ENCODE measurements at places on chromosomes 16 and 17.

DNA sequence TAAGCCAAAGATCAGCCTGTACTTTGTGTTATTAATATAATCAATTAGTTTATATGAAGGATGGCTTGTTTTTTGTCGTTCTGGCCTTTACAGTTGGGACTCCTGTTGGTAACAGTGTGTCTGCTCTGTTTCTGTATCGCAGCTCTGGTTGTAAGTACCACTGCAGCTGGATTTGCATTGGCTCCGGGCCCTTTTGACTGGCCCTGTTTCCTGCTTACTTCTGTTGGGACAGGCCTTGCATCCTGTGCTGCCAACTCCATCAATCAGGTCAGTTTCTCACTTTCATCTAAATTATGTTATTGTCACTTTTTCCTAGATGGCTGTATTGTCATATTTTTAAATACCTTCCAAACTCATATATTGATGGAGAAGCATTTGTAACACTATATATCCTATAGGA lies 32.7 kb downstream of the COX10 start:
- no peak for DNase-seq

DNA sequence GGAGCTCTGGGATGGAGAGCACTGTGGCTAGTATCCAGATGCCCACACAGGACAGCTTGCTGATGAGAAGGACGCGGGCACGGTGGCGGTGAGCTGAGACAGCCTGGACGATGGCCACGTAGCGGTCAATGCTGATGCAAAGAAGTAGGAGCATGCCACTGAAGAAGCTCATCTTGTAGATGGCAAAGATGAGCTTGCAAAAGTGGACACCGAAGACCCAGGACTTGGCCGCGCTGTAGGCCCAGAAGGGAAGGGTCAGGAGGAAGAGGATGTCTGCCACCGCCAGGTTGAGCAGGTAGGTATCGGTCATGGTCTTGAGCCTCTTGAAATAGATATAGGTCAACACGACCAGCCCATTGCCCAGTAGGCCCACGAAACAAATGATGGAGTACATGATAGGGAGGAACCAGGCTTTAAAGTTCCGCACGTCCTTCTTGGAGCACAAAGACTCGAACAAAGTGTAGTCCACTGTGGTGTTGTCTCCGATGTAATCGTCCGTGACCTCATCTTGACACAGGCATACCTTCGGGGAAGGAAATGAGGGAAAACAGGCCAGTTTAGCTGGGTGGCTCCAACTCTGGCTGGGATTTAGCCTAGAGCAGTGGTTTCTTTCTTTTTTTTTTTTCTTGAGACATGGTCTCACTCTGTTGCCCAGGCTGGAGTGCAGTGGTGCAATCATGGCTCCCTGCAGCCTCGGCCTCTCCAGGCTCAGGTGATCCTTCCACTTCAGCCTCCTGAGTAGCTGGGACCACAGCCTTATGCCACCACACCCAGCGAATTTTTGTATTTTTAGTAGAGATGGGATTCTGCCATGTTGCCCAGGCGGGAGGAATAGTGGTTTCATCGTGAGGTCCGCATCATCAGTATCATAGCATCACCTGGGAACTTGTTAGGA lies 9.7 kb downstream of the CCR7 start:
- no peak for DNase-seq

- DNase-seq = no peak
These were observed 8.8 kb upstream of the JPT1 start for GRCh38 chr17:75163074-75163473.

DNA sequence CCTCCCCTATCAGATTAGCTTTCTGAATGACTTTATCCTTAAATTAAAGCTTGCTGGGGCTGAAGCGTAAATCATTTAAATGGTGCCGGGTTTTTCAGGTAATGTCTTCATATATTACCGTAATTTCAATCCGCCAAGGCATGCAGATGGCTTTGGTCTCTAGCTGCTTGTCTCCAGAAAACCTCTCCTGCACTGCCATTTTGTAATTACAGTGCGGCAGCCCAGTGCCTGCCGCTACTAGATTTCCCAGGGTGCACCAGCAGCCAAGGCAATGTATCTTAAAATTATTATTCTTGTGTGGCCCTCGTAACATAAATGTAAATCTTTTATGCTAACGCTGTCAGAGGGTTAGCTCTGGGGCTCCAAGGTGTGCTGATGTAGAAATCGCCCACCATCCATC lies 208.5 kb downstream of the TMEM114 start:
- DNase-seq = no peak

DNA sequence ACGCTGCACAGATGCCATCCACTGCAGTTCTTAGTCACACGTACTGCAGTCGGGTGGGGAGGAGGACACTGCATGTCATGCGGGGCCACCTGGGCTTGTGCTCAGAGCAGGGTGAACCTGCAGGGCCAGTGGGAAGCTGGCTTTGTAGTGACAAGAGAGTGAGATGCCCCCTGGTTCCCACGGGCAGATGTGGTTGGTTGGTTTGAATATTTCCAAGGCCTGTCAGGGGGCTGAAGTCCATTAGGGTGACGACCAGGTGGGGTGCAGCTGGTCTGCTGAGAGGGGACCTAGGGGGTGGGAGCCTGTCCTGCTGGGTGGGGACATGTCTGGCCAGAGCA lies 14.3 kb downstream of the ZNF213 start:
- DNase-seq = no peak

DNA sequence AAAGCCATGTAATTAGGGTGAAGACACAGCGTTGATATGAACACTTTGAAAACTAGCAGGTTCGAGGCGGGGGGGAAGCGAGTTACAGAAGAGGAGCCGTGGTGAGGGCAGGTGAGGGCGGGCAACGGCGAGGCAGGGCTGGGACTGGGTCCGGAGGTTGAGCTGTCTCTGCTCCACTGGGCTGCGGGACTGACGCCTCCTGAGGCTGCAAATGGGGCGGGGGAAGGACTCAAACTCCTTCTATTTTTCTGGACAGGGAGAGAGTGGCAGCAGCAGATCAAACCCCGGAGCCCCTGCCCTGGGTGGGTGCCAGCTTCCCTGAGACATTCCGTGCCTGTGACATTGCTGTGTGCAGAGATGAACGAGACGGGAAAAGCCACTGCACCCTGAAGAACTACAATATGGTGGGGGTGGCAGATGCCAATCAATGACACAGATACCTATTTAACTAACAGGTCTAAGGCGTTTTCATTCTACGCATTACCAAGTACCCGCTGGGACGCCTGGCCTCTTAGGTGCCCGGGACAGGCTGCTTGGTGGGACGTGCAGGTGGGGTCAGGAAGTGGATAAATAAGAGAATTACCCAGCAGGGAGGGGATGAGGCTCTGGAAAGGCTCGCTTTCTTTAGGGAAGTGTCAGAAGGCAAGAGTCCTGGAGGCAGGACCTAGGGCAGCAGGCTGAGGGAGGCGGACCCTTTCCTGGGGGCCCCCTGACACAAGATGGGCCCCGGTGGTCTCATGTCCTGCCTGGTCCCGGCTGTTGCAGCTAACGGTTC lies 30.4 kb downstream of the RPH3AL start:
- no peak for DNase-seq

- DNase-seq = no peak
These were observed 12.3 kb downstream of the TLE7 start for GRCh38 chr16:71429581-71429980.

GRCh38 chr17:78739331-78739931 lies 42.6 kb downstream of the CYTH1 start:
- DNase-seq = no peak

DNA sequence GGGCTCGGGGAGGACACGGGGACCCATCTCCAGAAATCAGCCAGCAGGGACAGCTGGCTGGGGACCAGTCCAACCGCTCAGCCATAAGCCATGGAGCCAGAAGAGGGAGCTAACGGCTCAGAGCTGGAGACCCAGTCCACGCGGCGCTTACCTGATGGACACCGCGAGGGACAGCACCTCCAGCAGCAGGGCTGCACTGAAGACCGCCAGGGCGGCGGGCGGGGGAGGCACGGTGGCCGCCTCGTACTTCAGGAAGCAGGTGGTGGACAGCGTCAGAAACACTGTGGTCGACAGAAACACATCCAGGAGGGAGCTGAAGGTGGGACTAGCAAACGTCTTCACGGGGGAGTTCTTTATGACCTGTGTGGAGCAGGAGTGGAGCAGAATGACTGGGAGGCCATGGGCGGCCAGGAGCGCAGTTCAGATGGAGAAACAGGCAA lies 102.6 kb upstream of the CREBBP start:
- no peak for DNase-seq

GRCh38 chr17:79747508-79748294 lies 17.0 kb downstream of the ENPP7 start:
- no peak for DNase-seq

DNA sequence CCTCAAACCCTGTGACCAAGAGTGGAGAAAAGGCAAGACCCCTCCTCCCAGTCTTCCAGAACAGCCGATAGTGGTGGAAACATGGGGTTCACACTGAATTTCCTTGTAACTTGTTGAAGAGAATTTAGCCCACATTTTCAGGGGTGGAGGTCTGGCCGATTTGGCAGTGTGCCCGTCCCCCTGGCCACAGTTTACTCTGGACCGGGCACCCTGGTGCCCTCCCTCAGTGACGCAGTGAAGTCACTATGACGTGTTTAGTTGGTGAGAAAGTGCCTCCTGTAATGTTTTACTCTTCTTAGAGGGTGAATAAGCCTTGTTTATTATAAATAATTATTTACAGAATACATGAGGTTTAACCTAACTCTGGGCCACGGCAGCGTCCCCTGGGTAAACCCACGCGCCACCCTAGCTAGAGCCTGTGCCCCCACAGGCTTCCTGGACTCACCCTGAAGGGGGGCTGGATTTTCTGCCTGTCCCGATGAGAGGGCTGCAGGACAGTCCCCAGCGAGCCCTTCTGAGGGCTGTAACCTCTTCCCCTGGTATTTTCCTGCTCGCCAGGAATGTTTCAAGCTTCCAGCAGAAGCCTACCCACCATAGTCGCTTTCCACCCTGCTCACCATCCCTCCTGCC lies 316.9 kb downstream of the SEC14L1 start:
- no peak for DNase-seq

- no peak for DNase-seq
These were observed 59.5 kb upstream of the RBL2 start for GRCh38 chr16:53374800-53375199.

GRCh38 chr17:44389723-44390202 lies 314 bp upstream of the ITGA2B start:
- DNase-seq = no peak

- DNase-seq = no peak
These were observed at the start of gene MT1F for GRCh38 chr16:56657555-56658326. MT1F (plus strand) TSS chr16:56657959; CDS start chr16:56658059, 100 bp downstream.

DNA sequence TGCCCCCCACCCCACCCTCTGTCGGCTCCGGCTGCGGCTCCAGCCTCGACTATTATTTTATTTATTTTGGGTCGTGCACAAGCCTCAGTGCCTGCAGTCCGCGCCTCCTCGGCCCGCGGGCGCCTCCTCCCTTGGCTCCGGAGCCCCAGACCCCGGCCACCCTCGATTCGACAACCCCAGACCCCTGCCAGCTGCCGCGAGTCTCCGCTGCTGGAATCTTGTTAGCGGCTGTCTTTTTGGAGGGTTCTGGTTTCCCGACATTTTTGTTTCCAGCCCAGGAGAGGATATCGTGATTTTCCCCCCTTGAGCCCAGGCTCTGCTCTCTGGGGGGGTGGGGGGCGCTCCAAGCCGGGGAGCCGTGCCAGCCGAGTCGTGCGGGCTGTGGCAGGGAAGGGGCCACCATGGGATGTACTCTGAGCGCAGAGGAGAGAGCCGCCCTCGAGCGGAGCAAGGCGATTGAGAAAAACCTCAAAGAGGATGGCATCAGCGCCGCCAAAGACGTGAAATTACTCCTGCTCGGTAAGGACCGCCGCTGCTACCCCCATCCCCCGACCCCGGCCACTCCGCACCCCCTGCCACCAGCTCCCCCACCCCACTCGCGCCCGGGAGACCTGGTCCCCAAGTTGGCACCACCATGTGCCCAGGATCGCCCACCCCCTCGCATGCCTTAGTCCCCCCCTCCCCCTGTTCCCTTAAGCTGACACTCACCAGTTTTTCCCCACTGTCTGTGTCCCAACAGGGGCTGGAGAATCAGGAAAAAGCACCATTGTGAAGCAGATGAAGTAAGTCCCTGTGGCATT lies 746 bp downstream of the GNAO1 start:
- no peak for DNase-seq

DNA sequence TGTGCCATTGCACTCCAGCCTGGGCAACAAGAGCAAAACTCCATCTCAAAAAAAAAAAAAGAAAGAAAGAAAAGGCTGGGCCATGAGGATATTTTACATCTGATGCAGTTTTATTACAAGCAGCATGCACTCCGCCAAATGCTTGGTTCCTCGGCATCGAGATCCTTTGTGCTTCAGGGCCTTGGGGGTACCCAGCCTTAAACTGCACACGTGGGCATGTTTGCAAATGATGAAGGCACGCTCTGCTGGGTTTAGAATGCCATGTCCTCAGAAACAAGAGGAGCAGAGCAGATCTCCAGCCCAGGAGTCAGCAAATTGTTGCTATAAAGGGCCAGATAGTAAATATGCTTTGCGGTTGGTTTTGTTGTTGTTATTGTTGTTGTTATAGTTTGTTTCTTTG lies 153.2 kb downstream of the KATNIP start:
- no peak for DNase-seq

DNA sequence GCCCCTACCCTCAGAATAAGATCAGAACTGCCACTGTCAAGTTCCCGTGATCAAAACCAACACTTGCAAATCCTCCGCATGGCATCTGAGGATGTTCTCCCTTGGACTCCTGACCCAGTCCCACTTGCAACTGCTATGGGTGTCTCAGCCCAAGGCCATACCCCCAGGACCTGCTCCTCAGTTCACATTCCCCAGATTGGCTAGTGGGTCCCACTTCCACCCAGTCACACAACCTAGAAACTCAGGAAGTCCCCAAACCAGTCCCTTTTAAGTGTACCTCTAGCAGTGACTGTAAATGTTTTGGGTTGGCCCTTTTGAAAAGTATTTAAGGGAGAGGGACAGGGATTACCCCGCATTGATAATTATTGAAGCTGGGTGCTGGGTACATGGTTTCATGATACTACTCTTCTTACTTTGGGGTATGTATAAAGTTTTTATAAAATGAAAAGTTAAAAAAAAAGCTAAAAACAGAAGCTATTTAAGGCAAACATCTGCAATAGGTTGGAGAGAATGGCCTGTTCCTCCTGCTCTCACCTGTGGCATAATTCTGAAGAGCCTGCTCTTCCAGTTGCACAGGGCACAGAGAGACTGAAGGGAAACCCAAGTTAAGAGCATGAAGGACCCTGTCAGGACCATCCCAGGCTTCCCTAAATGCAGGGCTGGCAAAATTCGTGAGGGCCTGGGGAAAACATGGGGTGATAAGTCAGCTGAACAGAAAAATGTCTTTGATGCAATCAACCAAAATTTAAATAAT lies 42.5 kb downstream of the ERN1 start:
- DNase-seq = no peak
